ENCODE measurements at places on chromosomes 1 and 21. TPM values are rescaled to one million over a fixed set of nuclear protein-coding genes. Genes with fewer than 3 reads are reported as not detected.

The PFKFB2 gene
- total RNA-seq = 8.9 TPM

DNA sequence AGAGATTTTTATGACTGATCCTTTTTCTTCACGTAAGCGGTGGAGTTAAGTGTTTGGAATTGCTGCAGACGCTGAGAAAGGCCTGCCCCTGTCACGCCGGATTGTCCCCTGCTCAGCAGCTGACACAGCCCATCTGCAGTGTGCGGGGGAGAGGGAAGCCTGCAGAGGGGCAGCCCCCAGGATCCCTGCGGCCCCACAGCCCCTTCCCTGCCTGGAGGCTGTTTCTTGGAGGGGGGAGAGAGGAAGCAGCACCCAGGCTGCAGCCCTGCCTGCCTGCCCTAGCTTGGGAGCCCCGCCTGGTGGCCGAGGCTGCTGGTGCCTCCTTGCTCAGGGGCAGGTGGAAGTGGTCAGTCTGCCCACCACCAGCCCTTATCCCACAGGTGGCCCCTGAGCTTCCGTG lies 50.7 kb downstream of the PRDM16 start:
- no peak for DNase-seq

DNA sequence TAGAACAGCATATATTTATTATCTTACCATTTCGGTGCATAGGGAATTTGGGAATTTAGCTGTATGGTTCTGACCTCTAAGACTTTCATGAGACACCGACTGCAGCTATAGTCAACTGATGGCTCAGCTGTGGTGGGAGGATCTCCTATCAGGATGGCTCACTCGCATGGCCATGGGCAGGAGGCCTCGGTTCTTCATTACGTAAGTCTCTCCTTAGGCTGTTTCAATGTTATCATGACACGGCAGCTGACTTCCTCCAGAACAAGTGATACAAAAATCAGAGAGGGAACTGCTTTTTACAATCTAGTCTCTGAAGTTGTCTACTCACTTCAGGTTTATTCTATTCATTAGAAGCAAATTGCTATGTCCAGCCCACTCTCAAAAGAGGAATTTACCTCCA lies 13.3 kb upstream of the CAPN8 start:
- no peak for DNase-seq

The HAPLN2 gene
- total RNA-seq = 1.3 TPM

The CD101 gene
- total RNA-seq = 0.10 TPM

The SLC9C2 gene
- total RNA-seq = 0.51 TPM

DNA sequence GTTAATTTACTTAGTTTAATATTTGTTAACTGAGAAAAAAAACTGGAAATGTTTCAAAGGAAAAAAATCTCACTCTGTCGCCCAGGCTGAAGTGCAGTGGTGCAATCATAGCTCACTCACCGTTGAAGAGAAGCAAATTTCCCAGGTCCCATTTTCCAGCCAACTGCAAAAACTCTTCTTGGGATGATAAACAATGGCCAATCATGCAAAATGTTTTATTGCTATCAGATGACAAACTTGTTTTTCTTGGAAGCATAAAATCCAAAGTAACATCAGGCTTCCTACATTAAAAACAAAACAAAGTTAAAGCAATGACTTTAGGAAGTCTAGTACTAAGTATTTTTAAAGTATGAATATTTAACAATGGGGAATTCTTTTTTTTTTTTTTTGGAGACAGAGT lies 84.9 kb downstream of the LYST start:
- DNase-seq = no peak

The ATP8B2 gene
- total RNA-seq = 58.1 TPM

The ZNF687 gene
- 29.9 TPM for total RNA-seq

- no peak for DNase-seq
Measured at GRCh38 chr1:18174037-18174436, 66.4 kb downstream of the IGSF21 start.

- DNase-seq = no peak
Measured at GRCh38 chr1:243513726-243514491, 258.1 kb downstream of the SDCCAG8 start.

The LMOD1 gene
- total RNA-seq = not detected

DNA sequence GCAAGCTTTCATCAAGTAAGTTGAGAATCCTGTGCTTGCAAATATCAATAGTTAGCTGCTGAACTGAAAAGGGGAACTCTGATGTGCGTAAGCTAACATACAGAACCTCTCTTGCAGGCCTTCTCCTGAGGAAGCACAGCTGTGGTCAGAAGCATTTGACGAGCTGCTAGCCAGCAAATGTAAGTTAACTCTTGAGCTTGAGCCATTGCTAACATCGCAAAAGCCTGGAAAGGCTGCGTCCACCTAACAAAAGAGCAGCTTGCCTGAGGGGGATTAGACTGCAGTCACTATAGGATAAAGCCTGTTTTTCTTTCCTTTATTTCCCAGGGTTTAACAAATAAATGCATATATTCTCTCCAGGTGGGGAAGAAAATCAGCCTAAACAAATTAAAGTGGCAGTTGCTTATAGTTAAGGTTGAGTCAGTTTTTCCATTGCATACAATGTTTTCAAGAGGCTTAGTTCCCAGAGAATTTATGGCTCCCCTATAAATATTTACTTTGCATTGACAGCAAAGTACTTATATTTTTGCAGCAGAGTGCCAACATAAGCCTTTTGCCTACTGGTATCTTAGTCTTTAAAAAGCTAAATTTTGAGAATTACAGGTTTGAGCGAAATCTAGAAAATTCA lies 1.5 kb downstream of the RGS2 start:
- no peak for DNase-seq

DNA sequence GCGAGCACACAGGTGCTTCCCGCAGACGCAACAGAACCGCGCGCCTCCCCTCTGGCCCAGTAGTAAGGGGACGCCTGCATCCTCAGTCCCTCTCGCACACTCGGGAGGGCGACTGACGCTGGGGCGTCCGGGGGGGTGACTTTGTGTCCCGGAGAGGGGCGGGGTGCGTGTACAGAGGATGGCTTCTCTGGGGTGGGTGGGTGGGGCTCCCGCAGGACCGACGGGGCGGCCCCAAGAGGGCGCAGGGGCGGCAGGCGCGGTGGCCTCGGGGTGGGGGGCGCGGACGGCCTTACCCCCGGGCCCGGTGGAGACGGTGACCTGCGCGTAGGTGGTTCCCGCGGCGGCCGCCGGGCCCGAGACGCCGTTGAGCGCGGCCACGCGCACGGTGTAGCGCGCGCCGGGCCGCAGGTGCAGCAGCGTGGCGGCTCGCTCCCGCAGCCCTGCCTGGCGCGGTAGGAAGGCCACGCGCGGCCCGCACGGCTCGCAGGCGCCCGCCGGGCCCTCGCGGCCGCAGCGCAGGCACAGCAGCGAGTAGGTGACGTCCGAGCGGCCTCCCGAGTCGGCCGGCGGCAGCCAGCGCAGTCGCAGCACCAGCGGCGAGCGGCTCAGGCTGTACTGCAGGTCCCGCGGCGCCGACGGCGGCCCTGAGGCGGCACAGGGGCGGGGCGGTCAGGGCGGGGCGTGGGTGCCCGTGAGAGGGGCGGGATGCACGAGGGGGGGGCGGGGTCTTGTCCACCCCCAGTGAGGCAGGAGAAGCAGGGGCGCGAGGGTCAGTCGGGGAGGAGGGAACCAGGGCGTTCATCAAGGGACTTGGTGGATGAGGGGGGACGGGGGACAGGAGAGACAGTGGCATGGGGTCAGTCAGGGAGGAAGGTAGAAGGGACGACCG lies 12.1 kb downstream of the EPHA10 start:
- peak; percentile 49 for DNase-seq

- no peak for DNase-seq
Measured at GRCh38 chr1:217917281-217917887, 286.2 kb downstream of the SPATA17 start.

DNA sequence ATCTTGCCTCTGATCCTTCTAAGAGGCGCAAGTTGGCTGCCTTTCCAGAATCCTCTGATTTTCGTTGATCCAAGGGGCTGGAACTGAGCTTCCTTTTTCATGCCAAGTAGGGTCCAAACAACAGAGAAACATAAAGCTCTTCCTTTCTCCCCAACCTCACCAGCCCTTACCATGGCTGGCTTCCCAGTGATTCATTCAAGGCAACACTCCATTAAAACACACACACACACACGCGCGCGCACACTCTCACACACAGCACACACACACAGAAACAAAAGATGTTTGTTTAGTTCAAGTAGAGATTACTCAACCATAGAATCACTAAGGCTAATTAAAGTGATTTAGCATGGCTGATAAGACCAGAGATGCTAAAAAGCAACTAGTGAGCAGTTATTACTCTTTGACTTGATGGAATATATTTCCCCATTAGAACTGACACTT lies 13.0 kb upstream of the GUCA2A start:
- DNase-seq = no peak

DNA sequence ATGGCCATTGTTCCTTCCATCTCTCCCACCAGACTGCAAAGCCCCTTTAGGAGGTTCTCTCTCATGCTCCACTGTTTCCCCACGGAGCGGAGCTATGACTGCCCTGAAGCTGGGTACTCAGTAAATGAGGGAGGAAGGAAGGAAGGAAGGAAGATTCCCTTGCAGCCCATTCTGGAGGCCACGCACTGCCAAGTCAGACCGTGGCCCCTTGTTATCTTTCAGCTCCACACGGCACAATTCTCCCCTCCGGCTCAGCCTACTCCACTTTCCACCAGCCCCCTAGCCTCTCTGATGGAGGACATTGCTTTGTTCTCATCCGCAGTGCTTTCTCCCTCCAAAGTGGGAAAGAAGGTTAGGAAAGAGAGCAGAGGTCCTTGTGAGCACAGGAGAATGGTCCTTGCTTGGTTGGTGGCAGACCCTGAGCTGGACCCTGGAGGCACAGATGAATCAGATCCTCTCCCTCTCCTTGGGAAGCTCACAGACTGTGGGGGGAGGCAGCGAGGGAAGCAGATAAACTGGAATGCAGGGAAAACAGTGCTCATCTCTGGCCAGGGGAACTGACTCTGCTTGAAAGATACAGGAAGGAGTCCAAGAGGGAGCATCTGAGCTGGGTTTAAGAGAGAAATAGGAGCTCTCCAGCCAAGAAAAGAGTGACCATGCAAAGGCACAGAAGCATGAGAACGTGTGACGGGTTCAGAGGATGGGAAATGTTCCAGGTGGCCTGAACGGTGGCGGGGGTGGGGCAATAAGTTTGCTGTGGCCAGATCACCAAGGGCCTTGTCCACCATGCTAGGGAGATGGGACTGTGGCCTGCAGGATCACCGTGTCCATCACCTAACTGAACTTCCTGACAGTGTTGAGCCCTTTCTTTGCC lies 52.6 kb downstream of the GLIS1 start:
- no peak for DNase-seq

GRCh38 chr1:153220606-153221303 lies 3.4 kb downstream of the PRR9 start:
- DNase-seq = no peak

The NEK2 gene
- 3.9 TPM for total RNA-seq

The RIPPLY3 gene
- 86.4 TPM for total RNA-seq

DNA sequence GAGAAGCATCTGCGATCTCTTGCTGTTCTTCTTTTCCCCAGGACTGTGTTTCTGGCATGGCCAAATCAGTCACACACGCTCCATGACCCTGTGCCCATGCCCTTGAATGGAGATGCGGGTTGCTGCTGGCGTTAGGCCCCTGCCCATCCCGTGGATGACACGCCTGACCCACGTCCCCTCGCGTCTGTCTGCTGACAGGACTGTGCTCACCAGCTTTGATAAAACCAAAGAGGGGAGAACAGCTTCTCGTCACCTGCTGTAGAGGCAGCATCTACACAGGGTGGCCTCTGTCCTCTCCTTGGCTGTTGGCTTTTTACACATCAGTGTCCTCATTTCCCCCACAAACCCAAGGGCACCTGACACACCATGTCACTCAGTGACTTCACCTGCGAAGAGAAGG lies 6.9 kb downstream of the MT1HL1 start:
- DNase-seq = no peak

GRCh38 chr1:185894791-185895190 lies 160.6 kb downstream of the HMCN1 start:
- DNase-seq = no peak

The FYB2 gene
- total RNA-seq = 0.18 TPM

The NUDC gene
- total RNA-seq = 60.8 TPM

DNA sequence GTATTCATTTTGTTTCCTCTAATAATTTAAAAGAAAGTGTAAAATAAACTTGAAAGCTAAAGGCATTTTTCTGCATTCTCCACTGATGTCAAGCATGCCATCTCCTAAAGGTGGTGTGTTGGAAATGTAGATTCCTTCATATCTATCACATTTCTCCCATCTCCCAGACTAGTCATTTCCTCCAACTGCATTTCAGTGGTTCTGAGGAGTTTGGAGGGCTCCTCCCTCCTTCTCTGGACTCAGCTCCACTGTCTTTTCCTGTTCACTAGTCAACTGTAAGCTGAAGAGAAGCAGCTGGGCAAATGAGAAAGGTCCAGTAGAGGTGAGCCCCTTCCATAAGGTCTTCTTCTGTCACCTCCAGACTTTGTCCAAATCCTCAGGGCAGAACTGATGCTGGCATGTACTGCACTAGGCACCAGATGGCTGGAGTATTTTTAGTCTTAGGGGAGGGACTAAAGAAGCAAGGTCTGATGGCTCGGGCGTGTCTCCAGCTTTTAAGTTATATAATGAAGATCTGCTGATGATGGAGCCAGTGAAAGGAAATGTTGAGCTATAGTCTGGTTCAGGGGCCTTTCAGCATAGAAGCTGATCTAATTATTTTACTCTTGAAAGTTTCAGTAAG lies 186.1 kb downstream of the NTNG1 start:
- DNase-seq = no peak

The SUSD4 gene
- total RNA-seq = 18.5 TPM

The UQCRH gene
- 317 TPM for total RNA-seq

GRCh38 chr1:162091681-162092524 lies 22.4 kb downstream of the NOS1AP start:
- DNase-seq = no peak

- no peak for DNase-seq
Measured at GRCh38 chr1:39713557-39713956, 22.3 kb upstream of the HPCAL4 start.

The LDLRAD1 gene
- total RNA-seq = not detected

The TMEM52 gene
- 0.92 TPM for total RNA-seq

GRCh38 chr21:33441489-33442477 lies 38.0 kb downstream of the TMEM50B start:
- DNase-seq = no peak

DNA sequence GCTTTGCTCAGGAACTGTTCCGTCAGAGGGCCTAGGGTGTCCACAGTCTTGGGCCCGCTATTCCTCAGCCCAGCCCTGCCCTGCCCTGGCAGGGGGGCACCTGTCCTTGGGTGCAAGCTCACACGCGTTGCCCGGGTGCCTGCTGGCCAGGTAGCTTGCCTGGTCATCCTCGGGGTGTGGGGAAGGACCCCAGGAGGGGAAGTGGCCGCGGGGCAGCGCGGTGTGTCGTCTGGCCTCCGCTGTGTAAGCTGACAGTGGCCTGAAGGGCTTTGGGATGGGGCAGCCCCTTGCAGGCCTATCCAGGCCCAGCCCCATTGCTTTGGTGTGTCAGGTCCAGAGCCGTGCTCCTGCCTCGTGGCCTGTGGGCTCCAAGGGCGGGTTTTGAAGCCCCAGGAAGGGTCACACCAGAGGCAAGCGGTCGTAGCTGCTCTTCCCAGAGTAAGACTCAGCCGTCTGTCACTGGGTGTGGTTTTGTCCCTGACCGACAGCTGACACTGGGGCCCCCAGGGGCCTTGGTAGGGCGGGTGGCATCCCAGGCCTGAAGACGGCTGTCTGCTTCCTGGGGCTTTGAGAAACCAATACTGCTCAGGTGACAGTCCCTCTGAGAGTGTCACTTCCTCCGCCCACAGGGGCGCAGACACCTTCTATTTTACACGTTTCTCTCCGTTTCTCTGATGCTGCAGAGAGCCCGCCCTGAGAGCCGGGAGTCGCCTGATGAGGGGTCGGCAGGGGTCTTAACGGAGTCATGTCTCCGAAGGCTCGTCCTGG lies 72.1 kb downstream of the SKI start:
- no peak for DNase-seq

The PANK4 gene
- total RNA-seq = 32.3 TPM

The SPSB1 gene
- 8.1 TPM for total RNA-seq

The SPRR4 gene
- total RNA-seq = not detected

The LIN28A gene
- total RNA-seq = 107 TPM
